ENCODE measurements at places on chromosomes 1 and 21.

GRCh38 chr21:45386336-45386727 is 18.6 kb upstream of the COL18A1 start:
- DNase-seq = peak; percentile 41

GRCh38 chr21:36889401-36889800 is 77.1 kb downstream of the HLCS start:
- no peak for DNase-seq

DNA sequence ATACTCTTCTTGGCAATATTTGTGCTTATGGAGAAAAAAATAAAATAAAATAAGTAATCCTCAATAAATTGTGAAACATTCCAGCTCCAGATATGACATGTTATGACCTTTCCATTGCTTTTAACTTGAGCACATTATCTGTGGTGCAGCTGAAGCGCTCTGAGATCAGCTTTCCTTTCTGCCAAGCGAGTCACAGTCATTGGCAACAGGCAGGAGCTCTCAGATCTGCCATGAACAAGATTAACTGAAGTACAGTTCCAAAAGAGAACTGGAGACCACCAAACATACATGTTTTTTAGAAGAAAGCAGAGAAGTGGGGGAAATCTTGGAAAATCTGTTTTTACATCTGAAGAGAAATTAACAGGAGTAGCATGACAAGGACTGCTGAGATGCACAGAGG is 89.2 kb upstream of the DSCAM start:
- no peak for DNase-seq

DNA sequence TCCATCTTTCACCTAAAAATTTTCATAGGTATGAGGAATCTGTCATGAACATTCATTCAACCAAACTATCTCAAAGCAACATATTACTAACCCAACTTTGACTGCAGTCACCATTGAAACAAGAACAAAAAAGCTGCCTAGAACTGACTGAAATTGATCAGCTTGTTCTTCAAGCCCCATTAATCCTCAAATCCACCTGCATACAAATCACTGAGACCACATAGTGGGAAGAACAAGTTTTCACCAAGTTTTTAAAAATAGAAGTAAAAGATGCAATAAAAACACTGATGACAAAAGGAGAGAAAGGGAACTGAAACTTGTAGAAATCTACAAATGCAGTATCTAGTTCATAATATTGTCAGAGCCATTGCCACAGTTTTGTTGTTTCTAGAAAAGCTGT is 6.1 kb downstream of the SORT1 start:
- DNase-seq = no peak

DNA sequence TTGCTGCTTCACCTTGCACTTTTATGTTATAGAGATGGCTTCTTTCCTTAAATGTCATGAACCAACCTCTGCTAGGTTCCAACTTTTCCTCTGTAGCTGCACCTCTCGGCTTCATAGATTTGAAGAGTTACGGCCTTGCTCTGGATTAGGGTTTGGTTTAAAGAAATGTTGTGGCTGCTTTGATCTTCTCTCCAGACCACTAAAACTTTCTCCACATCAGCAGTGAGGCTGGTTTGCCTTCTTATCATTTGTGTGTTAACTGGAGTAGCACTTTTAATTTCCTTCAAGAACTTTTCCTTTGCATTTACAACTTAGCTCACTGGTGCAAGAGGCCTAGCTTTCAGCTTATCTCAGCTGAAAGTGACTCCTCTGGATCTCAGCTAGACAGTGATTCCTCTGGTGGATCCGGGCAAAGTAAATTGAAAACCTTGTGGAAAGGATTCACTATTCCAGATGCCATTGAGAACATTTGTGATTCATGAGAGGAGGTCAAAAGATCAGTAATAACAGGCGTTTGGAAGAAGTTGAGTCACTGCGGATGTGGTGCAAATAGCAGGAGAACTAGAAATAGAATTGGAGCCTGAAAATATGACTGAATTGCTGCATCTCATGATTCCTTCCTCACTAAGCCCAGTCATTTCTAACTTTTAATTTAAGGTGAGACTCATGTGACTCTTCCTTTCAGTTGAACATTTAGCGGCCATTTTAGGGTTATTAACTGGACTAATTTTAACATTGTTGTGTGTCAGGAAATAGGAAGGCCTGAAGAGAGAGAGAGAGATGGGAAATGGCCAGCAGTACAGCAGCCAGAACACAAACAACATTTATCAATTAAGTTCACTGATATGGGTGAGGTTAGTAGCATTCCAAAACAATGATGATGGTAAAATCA is 16.2 kb upstream of the RGS1 start:
- DNase-seq = no peak

DNA sequence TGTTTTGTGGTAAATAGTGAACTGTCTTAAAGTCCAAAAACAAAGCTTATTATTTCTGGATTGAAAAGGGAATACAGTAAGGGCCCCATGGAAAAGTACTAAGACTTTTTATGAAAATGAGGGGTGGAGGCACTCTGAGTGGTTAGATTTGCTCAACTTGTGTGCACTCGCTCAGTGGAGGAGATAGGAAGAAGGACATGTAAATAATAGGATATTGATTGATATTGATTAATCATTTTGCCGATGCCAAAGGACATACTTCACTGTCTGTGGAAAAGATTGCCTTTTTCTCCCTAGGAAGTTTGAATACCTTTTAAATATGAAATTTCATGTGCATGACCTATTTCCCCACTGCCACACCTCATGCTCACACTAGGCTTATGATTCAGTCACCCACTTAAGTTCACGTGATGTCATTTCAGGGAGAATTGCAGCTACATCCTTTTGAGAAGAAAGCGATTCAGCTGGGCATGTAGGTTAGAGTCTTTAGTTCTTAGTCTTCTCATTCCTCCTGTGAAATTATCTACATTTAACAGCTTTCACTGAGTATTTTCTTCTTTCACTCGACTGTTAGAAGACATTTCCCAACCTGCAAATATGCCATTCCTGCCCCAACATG is 5.0 kb downstream of the MTR start:
- DNase-seq = no peak

DNA sequence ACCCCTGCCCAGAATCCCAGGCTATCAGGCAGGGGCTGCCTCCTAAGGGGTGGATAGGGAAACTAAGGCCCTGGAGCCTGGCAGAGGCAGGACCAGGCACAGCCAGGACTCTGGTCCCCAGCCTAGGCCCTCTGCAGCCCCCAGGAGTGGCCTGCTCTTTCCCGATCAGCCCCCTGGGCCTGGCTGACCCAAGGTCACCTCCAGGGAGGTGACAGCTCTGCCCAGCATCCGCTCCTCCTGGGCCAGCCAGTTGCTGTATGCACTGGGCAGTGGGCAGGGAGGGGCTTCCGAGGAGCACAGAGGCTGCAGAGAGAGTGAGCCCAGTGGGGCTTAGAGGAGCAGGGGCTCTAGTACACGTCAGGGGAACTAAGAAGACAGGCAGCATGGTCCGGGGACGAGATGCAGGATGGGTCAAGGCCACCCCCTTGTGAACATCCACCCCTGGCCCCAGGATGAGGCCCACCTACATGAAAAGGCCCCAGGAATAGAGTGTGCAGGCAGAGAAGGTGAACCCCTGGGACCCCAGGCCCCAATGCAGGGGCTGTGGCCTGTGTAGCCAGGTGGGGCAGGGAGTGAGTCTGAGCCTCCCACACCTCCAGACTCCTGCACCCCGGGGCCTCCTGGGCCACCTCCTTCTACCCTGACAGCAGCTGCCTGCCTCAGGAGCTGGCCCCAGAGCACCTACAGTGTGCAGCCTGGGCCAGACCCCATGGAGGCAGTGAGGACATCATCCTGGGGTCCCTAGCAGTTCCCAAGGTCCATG is 32.8 kb downstream of the WNT9A start:
- peak; percentile 18 for DNase-seq

- no peak for DNase-seq
Measured at GRCh38 chr1:206776229-206776628, 3.9 kb upstream of the IL10 start.

DNA sequence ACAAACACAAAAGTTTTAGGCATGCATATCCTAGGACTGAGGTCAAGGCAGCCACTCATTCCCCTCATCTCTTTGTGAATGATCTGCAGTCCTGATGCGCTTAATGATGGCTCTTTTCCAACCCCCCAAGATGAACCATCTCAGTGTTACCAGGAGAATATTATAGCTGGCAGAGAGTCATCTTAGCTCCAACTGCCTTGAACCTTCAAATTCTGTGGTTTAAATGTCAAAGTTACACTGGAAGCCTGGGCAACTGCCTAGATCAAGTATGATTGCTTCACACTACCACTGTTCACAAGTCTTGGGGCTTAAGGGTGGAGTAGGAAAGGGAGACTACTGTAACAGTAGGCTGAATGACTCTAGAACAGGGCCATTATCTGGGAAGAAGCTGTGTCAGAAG is 8.0 kb upstream of the MYBPHL start:
- no peak for DNase-seq

DNA sequence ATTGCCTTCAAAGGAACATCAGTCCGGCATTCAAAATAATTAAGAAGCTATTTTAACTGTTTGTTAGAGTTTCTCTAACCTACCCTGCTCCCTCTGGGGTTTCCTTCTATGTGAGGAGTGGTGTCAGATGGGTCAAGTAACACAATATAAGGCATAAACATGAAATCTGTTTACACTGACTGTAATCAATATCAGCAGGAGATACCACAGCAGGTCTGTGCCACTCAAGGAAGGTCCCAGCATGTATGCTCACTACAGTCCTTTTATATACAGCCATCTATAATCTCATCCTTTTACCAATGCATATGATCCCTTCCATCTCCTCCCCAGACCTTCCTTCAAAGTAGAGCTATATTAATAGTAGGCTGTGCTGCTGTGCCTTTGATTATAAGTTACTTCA is 25.4 kb downstream of the EEIG2 start:
- DNase-seq = no peak

DNA sequence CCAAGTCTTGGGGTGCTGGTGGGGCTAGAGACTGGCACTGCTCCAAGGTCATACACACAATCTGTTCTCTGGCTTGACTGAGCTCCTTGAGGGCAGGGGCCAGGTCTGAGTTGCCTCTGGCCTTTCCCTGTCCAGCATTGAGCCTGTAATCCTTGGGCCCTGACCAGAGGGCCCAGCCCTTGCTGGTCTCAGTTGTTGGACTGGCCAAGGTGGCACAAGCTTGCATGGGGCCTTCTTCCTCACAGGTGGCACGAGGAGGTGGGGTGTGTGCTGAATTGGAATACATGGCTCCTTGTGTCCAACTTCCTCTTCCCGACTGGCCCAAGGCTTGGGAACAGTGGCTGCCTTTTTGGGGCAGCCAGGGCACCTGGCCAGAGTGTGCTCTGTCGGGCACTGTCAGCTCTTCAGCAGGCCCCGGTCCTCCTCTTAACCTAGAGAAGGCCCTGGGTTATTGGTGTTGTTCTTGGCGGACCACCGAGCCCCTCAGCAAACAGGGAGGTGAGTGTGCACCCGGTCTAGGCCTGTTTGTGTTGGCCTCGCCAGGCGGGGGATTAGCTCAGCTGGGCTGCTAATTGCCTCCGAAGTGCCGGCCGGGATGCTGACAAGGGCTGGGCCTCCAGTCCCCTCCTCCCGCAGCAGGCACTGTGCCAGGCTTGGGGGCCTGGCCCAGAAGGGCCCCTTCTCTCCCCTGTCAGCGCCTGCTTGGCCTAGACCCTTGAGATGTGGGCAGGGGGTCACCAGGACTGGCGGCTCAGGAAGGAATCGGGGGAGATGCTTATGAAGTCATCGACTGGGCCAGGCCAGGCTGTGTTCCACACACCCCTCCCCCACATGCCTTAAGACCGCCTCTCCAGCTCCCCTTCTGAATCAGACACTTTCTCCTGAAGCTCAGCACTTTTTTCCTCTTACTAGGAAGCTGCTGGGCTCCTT is 28.5 kb downstream of the WNT4 start:
- DNase-seq = peak; percentile 78

DNA sequence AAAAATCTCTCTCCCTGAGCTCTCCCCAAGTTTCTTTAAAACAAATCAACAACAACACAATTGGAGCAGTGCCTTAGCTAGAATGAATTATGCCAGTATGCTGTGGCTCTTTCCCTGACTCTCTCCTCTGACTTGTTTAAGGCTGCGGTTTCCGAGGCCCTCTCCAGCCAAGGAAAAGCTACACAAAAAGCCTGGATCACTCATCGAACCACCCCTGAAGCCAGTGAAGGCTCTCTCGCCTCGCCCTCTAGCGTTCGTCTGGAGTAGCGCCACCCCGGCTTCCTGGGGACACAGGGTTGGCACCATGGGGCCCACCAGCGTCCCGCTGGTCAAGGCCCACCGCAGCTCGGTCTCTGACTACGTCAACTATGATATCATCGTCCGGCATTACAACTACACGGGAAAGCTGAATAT is 1.9 kb downstream of the S1PR1 start:
- DNase-seq = peak; percentile 89

DNA sequence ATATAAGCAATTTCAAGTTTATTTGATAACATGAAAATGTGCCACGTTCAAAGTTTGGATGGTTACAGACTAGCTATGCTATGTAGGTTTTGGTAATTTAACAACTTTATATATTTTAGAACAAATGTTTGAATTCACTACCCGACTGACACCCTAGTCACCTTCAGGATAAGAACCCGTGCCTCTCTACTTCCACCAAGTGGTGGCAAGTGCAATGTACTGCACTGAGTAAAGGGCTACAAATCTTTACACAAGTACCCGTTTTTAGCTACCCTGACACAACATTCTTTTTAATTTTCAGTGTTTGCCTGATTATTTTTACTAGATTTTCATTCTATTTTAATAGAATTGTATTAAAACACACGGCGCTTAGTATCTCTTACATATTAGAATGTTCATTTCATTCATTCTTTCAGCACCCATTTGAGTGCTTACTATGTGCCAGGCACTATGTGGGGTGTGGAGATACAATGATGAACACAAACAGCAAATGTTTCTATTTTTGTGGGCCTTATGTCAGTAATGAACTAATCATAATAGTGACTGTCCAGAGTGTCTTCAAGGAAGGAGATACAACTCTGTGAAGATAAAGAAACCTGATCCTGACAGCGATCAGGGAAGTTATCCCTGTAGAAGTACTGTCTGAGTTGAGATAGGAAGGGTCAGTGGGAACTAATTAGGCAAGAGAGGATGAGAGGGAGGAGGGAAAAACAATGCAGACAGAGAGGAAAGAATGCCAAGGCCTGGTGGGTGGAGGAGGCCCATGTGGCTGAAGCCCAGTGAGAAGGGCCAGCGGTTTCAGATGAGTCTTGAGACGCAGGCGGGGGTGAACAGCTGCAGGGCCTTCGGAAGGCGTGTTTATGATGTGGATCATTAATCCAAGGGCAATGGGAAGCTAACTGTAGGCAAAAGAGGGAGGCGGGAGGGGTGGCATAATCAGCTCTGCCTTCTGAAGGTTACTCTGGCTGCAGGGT is 3.8 kb downstream of the LCA5L start:
- DNase-seq = no peak

GRCh38 chr21:46116776-46117585 is 19.1 kb downstream of the COL6A2 start:
- peak; percentile 16 for DNase-seq

GRCh38 chr1:97603776-97604175 is 317.1 kb downstream of the DPYD start:
- DNase-seq = no peak

DNA sequence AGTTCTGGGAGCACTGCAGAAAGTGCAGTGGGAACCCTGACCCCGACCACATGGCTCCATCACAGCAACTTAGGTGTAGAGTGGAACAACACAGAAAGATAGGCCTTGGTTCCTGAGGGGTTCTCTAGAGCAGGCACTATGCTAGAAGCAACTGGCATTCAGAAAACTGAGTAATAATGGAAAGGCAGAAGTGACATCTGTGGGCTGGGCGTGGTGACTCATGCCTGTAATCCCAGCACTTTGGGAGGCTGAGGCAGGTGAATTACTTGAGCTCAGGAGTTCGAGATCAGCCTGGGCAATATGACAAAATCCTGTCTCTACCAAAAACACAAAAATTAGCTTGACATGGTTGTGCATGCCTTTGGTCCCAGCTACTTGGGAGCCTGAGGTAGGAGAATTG is 5.3 kb downstream of the MRPS15 start:
- no peak for DNase-seq

Measured in right cardiac atrium (tissue), 5 donors.